HFFc6 (cell line): ENCODE measurements at places on chromosomes 13 and 19. TPM values are rescaled to one million over a fixed set of nuclear protein-coding genes. Genes with fewer than 3 reads are reported as not detected.
A peak's percentile ranks its signal among the peaks of the same experiment; 100 is the strongest.

Gene MLLT1
- 57.6 to 60.9 TPM (median 58.8 TPM) in 3 replicates for total RNA-seq

Gene CYP4F2
- total RNA-seq, result not detected in 3 replicates

DNA sequence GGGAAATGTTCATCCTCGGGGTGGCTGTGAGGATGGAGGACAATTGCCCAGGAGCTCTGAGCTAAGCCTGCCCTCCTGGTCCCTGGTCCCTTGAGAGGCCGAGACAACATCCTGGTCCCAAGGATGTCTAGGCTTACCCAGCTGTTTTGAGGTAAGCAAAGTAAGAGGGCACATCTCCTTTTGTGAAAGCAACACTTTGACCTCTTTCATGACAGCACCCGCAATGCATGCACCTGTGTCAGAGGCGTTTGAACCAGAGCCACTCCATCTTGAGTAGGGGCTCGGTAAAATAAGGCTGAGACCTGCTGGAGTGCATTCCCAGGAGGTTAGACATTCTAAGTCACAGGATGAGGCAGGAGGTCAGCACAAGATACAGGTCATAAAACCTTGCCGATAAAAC is 43.1 kb upstream of the ANKRD10 start:
- peaks cover 15% of the 10 kb centered on the region; the same call in 1 of the 2 replicates for H3K36me3 ChIP-seq
- peaks cover 33% of the 10 kb centered on the region for H3K4me1 ChIP-seq
- no peak overlapping the region for H3K4me3 ChIP-seq
- H3K27me3 ChIP-seq, result no peaks in the 10 kb centered on the region; the same call in none of the 2 replicates
- H3K27ac ChIP-seq, result peak overlapping the region; percentile 87

DNA sequence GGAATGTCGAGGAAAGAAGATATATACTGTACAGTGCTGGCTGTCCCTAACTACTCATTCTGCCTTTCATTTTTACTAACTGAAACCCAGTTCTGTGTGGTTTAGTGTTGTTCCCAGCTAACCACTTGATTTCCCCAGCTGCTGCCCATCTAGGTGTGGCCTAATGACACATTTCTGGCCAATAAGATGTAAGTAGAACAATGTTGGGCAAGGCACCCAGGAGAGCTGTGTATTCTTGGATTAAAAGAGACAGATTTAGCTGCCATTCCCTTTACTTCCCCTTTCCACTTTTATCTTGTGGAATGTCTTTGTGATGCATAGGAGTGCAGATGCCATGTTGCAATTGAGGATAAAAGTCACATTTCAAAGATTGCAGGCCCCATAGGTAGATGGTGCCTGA is 28.3 kb upstream of the PCDH9 start:
- no peak overlapping the region for H3K27ac ChIP-seq
- no peaks in the 10 kb centered on the region for H3K27me3 ChIP-seq
- H3K4me3 ChIP-seq, result no peak overlapping the region
- H3K36me3 ChIP-seq, result no peaks in the 10 kb centered on the region

DNA sequence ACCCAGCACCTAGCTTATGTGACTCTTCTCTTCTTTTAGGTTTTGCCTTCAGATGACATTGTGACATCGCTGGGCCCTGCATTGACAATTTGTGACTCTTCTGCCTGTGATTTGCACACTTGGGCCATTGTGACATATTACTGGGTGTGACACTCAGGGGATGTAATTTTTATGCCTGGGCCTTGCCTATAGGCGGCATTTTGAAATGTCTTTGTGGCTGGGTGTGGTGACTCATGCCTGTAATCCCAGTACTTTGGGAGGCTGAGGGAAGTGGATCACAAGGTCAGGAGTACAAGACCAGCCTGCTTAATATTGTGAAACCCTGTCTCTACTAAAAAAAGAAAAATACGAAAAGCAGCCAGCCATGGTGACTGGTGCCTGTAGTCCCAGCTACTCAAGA is 28.4 kb upstream of the ZNF681 start:
- peak; percentile 33 for DNase-seq
- no peak overlapping the region for H3K4me3 ChIP-seq
- H3K27ac ChIP-seq, result no peak overlapping the region
- peaks cover 27% of the 10 kb centered on the region for H3K36me3 ChIP-seq

DNA sequence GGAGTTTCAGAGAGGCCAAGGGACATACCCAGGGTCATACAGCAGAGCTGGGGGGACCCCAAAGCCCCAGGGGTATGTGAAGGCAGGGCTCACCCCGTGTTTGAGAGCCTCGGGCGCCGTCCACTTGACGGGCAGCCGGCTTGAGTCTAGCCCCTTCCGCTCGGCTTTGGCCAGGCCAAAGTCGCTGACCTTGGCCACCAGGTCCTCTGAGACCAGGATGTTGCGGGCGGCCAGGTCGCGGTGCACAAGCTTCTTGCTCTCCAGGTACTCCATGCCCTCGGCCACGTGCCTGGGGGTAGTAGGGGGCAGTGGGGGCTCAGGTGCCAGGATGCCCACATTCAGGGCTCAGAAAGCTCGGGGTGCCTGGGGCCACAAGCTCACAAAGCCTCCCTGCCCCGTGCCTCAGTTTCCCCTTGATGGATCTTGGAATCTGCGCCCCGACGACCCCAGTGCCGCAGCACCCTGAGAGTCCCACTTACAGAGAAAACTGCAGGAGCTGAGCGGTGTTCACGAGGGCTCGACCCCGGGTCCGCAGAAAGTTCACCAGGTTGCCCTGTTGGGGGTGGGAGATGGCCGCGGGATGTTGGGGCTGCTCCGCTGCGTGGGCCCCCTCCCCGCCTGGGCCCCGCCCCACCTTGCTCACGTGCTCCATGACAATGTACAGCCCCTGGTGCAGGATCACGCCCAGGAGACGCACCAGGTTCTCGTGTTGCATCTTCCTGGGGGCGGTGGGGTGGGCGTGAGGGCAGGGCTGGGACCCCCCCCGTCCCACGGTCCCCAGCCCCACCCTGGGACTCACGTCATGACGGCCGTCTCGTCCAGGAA is 7.1 kb downstream of the MATK start:
- peaks cover 19% of the 10 kb centered on the region for H3K36me3 ChIP-seq
- no peak overlapping the region for H3K4me3 ChIP-seq
- no peak for DNase-seq
- no peaks in the 10 kb centered on the region for H3K4me1 ChIP-seq
- no peak overlapping the region for H3K27ac ChIP-seq
- H3K27me3 ChIP-seq, result peaks cover 6% of the 10 kb centered on the region
